Testis (tissue), 5 donors: ENCODE measurements at places on chromosomes 1 and 21. TPM values are rescaled to one million over a fixed set of nuclear protein-coding genes. Genes with fewer than 3 reads are reported as not detected.

GRCh38 chr1:42146626-42147320, 6.4 kb upstream of the GUCA2B start:
- no peaks in the 10 kb centered on the region for H3K27me3 ChIP-seq
- H3K27ac ChIP-seq: no peak overlapping the region
- peak; percentile 85 for DNase-seq
- H3K4me3 ChIP-seq: no peak overlapping the region
- H3K36me3 ChIP-seq: no peaks in the 10 kb centered on the region

GRCh38 chr1:229376521-229376920, 33.7 kb upstream of the CCSAP start:
- no peaks in the 10 kb centered on the region for H3K27me3 ChIP-seq
- H3K4me3 ChIP-seq: no peak overlapping the region
- no peaks in the 10 kb centered on the region for H3K4me1 ChIP-seq
- DNase-seq: no peak
- H3K36me3 ChIP-seq: no peaks in the 10 kb centered on the region

GRCh38 chr1:193633991-193634390, 447.6 kb upstream of the B3GALT2 start:
- H3K4me3 ChIP-seq: no peak overlapping the region
- H3K27me3 ChIP-seq: no peaks in the 10 kb centered on the region
- peaks cover 4% of the 10 kb centered on the region for H3K4me1 ChIP-seq
- DNase-seq: no peak
- H3K27ac ChIP-seq: no peak overlapping the region
- H3K36me3 ChIP-seq: no peaks in the 10 kb centered on the region

- DNase-seq: no peak
- H3K27ac ChIP-seq: no peak overlapping the region
- no peaks in the 10 kb centered on the region for H3K4me1 ChIP-seq
- no peaks in the 10 kb centered on the region for H3K27me3 ChIP-seq
- H3K36me3 ChIP-seq: no peaks in the 10 kb centered on the region
Measured at GRCh38 chr1:219906924-219907771, 21.2 kb downstream of the SLC30A10 start.

GRCh38 chr1:246001142-246001836, 505.8 kb downstream of the SMYD3 start:
- H3K36me3 ChIP-seq: no peaks in the 10 kb centered on the region
- H3K4me3 ChIP-seq: no peak overlapping the region
- no peak overlapping the region for H3K27ac ChIP-seq
- no peak for DNase-seq

The SELL gene
- 3.2 TPM for total RNA-seq

The ADAMTSL4 gene
- total RNA-seq: 10.0 TPM

DNA sequence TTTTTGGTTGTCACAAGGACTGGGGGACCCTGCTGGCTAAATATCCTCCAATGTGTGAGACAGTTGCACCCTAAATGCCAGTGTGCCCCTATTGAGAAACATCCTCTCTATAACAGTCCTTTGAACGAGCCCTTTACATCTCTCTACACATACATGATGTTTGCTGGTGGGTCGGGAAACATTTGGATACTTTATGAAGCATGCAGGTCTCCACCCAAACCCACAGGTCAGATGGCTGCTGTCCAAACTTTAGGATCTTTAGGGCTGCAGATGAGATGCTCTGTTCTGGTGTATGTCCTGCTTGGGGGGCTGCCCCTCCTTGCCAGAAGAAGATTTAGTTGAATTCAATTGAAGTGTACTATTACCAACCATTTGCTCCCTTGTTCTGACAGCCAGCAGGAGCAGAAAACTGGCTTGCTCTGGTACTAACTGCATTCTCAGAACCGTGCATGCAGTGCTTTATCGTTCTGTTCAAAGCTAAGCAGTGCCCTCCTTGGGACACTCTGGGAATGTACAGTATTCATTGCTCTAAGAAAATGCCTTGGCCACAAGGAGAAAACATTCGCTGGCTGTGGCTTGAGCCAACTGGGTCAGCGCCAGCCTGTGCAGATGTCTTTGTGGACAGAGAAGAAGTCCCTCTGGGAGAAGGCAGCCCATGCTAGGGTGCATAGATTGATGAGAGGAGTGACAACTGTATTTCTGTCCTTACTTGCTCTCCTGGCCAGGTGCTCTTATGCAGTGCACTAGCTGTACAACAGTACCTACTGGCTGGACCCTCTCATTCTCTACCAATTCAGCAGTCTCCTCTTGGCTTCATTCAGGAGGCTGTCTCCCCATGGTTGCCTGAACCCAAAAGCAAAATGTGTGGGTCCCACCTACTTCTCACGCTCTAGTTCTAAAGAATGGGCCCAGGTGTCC, 61.4 kb upstream of the DIRAS3 start:
- peak; percentile 83 for DNase-seq
- no peak overlapping the region for H3K4me3 ChIP-seq
- H3K27ac ChIP-seq: no peak overlapping the region
- peaks cover 15% of the 10 kb centered on the region for H3K4me1 ChIP-seq
- no peaks in the 10 kb centered on the region for H3K27me3 ChIP-seq
- no peaks in the 10 kb centered on the region for H3K36me3 ChIP-seq

- no peak overlapping the region for H3K27ac ChIP-seq
- no peaks in the 10 kb centered on the region for H3K4me1 ChIP-seq
- DNase-seq: no peak
- no peaks in the 10 kb centered on the region for H3K36me3 ChIP-seq
- no peaks in the 10 kb centered on the region for H3K27me3 ChIP-seq
- no peak overlapping the region for H3K4me3 ChIP-seq
Measured at GRCh38 chr21:17834639-17835354, 15.6 kb upstream of the C21orf91 start.

- H3K27ac ChIP-seq: no peak overlapping the region
- no peaks in the 10 kb centered on the region for H3K36me3 ChIP-seq
- H3K4me1 ChIP-seq: peaks cover 10% of the 10 kb centered on the region
- DNase-seq: no peak
- H3K27me3 ChIP-seq: no peaks in the 10 kb centered on the region
- H3K4me3 ChIP-seq: no peak overlapping the region
Measured at GRCh38 chr21:31398574-31398973, 54.5 kb upstream of the TIAM1 start.

- H3K27me3 ChIP-seq: no peaks in the 10 kb centered on the region
- H3K36me3 ChIP-seq: no peaks in the 10 kb centered on the region
- H3K4me3 ChIP-seq: peak overlapping the region; percentile 56
Measured at GRCh38 chr1:27575840-27576331, 28.1 kb downstream of the AHDC1 start.

- no peak overlapping the region for H3K4me3 ChIP-seq
- DNase-seq: peak; percentile 60
- no peak overlapping the region for H3K27ac ChIP-seq
- H3K4me1 ChIP-seq: no peaks in the 10 kb centered on the region
Measured at GRCh38 chr1:153355445-153356071, 2.1 kb upstream of the S100A9 start.

The SPSB1 gene
- total RNA-seq: 30.0 TPM

DNA sequence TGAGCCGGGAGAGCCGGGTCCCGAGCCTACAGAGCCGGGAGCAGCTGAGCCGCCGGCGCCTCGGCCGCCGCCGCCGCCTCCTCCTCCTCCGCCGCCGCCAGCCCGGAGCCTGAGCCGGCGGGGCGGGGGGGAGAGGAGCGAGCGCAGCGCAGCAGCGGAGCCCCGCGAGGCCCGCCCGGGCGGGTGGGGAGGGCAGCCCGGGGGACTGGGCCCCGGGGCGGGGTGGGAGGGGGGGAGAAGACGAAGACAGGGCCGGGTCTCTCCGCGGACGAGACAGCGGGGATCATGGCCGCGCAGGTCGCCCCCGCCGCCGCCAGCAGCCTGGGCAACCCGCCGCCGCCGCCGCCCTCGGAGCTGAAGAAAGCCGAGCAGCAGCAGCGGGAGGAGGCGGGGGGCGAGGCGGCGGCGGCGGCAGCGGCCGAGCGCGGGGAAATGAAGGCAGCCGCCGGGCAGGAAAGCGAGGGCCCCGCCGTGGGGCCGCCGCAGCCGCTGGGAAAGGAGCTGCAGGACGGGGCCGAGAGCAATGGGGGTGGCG, 371 bp downstream of the ARID1A start:
- H3K36me3 ChIP-seq: no peaks in the 10 kb centered on the region
- H3K4me1 ChIP-seq: peaks cover 56% of the 10 kb centered on the region
- no peaks in the 10 kb centered on the region for H3K27me3 ChIP-seq

The KIF1B gene
- total RNA-seq: 119 TPM

The PRAMEF20 gene
- total RNA-seq: 0.87 TPM

GRCh38 chr1:12615865-12616708, 1.9 kb downstream of the DHRS3 start:
- peak; percentile 47 for DNase-seq
- H3K36me3 ChIP-seq: no peaks in the 10 kb centered on the region
- H3K27me3 ChIP-seq: no peaks in the 10 kb centered on the region
- H3K27ac ChIP-seq: peak overlapping the region; percentile 56

DNA sequence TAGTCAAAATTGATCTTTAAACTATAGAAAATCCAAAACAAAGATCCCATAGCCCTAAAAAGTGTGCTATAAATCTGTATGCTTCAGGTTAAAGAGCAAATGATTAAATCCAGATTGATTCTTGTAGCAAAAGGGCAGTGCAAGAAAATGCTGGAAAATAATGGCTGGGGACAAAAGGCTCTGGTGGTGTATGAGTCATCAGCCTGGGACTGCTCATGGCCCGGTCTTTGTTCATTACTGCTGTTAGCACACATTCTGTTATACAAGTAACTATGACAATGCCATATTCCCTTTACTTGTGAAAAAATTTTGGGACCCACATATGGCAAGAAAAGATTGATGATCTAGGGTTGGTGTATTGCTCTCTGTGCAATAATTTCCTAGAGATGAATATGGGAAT, 89.1 kb downstream of the RWDD3 start:
- H3K4me1 ChIP-seq: no peaks in the 10 kb centered on the region
- H3K27ac ChIP-seq: no peak overlapping the region
- DNase-seq: no peak
- no peaks in the 10 kb centered on the region for H3K36me3 ChIP-seq

The SH2D2A gene
- not detected for total RNA-seq

The TRAF3IP3 gene
- total RNA-seq: 0.63 TPM

GRCh38 chr1:159889821-159890252, 10.1 kb downstream of the CFAP45 start:
- no peak overlapping the region for H3K4me3 ChIP-seq
- no peak for DNase-seq
- H3K4me1 ChIP-seq: no peaks in the 10 kb centered on the region
- no peaks in the 10 kb centered on the region for H3K36me3 ChIP-seq

- no peaks in the 10 kb centered on the region for H3K27me3 ChIP-seq
- H3K4me1 ChIP-seq: peaks cover 37% of the 10 kb centered on the region
- H3K4me3 ChIP-seq: no peak overlapping the region
- no peak for DNase-seq
- no peak overlapping the region for H3K27ac ChIP-seq
- H3K36me3 ChIP-seq: no peaks in the 10 kb centered on the region
Measured at GRCh38 chr1:18953731-18954231, 2.7 kb downstream of the IFFO2 start.

DNA sequence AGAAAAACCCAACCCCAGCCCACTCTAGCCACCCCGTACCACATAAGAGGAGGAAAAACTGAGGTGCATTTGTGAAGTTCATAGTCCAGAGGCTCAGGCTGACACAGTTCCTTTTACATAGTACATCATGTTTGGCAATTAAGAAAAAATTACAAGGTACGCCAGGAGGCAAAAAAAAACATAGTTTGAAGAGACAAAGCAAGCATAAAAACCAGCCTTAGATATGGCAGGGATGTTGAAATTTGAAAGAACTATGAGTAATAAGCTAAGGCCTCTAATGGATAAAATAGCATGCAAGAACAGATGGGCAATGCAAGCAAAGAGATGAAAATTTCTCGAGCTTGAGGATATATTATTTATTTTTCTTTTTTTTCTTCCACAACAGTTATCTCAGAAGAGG, 31.9 kb downstream of the MIXL1 start:
- H3K36me3 ChIP-seq: no peaks in the 10 kb centered on the region
- DNase-seq: no peak
- H3K4me1 ChIP-seq: peaks cover 4% of the 10 kb centered on the region
- H3K27ac ChIP-seq: no peak overlapping the region
- H3K27me3 ChIP-seq: no peaks in the 10 kb centered on the region

GRCh38 chr1:161763522-161764098, 2.5 kb upstream of the ATF6 start:
- no peaks in the 10 kb centered on the region for H3K27me3 ChIP-seq
- DNase-seq: no peak
- no peak overlapping the region for H3K27ac ChIP-seq
- no peaks in the 10 kb centered on the region for H3K36me3 ChIP-seq
- peaks cover 11% of the 10 kb centered on the region for H3K4me1 ChIP-seq

DNA sequence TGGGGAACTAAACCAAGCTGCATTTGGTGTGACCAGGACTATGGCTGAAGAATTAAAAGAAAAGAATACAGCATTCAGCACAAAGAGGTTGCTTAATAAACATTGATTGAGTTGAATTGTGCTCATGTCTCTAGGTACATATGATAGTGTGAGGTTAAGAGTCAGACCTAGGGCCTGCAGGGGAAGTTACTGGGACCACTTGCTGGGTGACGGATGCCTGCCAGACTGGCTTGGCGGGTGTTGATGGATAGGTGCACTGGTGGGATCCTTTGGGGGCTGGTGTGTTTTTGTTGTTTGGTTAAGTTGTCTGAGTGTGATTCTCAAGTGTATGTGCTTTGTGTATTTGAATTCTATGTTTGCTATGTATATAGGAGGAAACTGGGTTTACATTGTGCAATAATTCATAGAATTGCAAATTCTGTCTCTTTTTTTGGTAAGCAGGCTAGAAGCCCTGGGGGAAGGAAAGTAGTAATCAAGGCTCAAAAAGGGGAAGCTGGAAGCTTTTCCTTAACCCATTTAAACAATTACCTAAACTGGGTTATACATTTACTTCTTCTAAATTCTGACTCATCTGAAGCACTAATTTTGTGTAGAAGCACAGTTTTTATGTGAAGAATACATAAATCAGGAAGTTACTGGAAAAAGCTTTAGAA, 1.8 kb downstream of the CD101 start:
- no peaks in the 10 kb centered on the region for H3K27me3 ChIP-seq
- H3K4me1 ChIP-seq: no peaks in the 10 kb centered on the region
- H3K36me3 ChIP-seq: no peaks in the 10 kb centered on the region
- no peak for DNase-seq

- H3K27me3 ChIP-seq: no peaks in the 10 kb centered on the region
- DNase-seq: no peak
Measured at GRCh38 chr1:53090227-53091147, 28.5 kb downstream of the PODN start.

GRCh38 chr1:97680470-97680869, 240.4 kb downstream of the DPYD start:
- no peaks in the 10 kb centered on the region for H3K36me3 ChIP-seq
- no peaks in the 10 kb centered on the region for H3K4me1 ChIP-seq
- no peak for DNase-seq
- no peaks in the 10 kb centered on the region for H3K27me3 ChIP-seq

DNA sequence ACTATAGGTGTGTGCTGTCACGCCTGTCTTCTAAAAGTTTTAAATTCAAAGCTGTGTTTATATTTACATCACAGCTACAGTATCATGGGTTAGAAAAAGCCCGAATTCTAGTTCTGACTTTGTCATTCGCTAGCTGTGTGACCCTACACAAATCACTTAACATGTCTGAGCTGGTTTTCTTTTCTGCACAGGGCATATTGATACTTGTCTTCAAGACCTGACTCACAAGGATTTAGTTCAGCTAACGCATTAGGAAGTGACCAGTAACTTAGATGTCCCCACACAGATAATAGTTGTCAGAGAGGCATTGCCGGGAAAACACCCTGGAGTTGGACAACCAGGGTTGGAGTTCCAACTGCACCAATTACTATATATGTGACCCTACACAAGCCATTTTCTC, 25.9 kb downstream of the GIPC2 start:
- no peaks in the 10 kb centered on the region for H3K4me1 ChIP-seq
- no peaks in the 10 kb centered on the region for H3K27me3 ChIP-seq
- H3K4me3 ChIP-seq: no peak overlapping the region
- no peak for DNase-seq
- H3K36me3 ChIP-seq: no peaks in the 10 kb centered on the region
- no peak overlapping the region for H3K27ac ChIP-seq

The TEX38 gene
- total RNA-seq: 150 TPM

- H3K36me3 ChIP-seq: no peaks in the 10 kb centered on the region
- no peak overlapping the region for H3K4me3 ChIP-seq
- H3K27ac ChIP-seq: no peak overlapping the region
Measured at GRCh38 chr1:869499-870244, 54.1 kb upstream of the SAMD11 start.
